ENCODE measurements at places on chromosomes 1 and 21.

GRCh38 chr1:175884369-175884768 lies 141.0 kb upstream of the TNR start:
- no peak for DNase-seq

DNA sequence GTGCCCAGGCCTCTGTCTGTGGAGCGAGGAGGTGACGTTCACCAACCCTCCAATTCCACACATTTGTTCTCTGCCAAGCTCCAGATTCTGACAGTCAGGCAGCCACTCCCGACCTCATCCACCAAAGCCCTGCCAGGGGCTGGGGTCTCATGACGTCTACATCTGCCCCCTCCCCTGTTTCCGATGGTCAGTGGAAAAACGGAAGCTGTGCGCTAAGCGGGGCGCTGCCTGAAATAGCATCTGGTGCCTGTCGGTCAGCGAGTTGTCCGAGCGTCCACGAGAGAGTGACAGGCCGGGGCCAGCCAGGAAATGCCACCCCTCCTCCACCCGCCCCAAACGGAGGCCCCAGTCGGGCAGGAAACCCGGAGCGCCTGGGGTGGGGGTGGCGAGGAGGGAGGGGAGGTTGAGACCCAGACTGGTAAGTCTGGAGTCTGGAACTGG lies 3.2 kb upstream of the TAL1 start:
- no peak for DNase-seq

DNA sequence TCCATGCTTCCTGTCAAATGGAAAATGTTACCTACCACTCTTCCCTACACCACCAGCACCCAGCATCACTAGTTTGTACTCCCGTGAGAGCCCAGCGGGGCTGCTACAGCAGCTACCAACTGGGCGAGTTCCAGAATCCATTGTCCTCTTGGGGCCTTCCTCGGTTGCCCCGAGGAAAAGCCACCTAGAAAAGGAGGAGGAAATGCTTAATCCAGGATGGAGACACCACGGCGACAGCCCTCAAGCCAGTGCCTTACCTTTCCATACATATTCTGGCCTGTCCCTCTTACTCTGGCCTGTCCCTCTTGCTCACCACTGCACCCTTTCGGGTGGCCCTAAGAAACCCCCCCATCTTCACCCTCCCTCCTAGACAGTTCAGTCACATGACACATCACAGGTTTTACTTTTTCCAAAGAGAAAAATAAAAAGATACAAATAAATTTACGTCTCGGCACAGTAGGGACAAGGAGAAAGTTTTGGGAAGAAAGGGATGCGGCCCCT lies 478 bp downstream of the RIT1 start:
- peak; percentile 18 for DNase-seq

DNA sequence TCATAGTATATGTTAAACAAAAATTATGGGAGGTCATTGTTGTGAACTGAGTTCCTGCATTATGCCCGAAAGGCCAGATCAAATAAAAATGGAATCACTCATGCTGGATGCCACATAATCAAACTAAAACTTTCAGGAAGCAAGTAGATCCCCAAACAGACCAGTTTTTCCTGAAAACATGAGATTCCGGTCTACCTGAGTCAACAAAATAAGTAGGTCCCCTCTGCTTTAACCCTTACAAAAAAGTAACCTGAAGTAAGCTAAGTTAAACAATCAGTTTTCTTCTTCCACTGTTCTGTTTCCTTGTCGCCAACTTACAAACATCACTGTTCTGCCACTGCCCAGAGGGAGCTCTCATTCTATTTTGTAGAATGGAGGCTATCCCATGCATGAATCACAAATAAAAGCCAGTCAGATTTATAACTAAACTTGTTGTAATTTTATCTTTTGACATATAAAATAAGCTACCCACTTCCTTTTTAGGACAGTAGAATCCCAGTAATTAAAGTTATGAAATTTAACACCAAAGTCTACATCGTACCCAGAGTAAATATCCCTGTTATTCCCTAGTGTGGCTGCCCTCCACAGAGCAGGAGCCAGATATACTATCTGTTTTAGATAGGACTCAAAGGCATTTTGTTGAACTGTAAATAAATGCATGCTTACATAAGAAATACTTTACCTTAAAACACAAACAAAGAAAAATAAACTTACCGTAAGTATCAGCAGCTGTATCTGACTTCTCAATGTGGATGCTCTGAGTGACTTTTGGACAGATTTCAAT lies 149.4 kb downstream of the TIAM1 start:
- no peak for DNase-seq

GRCh38 chr1:223738465-223739365 lies 26.4 kb downstream of the CAPN2 start:
- no peak for DNase-seq

DNA sequence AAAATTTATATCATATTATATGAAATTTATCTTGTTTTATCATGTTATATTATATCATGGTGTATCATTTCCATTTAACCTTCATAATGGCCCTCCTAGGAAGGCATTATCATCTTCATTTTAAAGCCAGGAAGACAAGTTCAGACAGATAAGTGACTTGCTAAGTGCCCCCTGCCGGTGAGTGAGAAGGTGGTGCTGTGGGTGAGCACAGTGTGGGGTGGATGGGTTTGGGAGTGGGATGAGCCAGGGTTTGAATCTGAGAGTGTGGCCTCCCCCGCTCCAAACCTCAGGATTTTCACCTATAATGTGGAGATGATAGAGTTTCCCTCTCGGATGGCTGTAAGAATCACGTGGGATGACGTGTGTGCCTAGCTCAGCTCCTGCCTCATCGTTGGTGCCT lies 108.7 kb upstream of the IGSF21 start:
- DNase-seq, result no peak

GRCh38 chr21:31133243-31133830 lies 95.1 kb upstream of the KRTAP19-8 start:
- no peak for DNase-seq

DNA sequence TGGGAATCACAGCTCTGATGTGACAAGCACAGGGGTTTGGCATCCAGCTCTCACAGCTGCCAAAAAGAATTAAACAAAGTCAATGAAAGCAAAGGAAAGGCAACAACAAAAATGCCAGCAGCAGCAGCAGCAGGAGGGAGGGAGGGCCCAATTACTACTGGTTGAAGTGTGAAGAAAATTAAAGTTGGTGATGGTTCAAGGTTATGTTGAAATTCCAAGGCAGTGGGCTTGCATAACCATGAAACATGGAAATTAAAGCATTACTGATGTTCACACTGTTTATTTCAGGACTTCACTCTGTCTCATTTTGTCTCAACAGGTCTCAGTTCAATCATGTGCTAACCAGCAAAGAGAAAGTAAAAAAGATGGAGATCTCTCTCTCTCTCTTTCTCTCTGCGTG lies 220.3 kb upstream of the LYPLAL1 start:
- no peak for DNase-seq

DNA sequence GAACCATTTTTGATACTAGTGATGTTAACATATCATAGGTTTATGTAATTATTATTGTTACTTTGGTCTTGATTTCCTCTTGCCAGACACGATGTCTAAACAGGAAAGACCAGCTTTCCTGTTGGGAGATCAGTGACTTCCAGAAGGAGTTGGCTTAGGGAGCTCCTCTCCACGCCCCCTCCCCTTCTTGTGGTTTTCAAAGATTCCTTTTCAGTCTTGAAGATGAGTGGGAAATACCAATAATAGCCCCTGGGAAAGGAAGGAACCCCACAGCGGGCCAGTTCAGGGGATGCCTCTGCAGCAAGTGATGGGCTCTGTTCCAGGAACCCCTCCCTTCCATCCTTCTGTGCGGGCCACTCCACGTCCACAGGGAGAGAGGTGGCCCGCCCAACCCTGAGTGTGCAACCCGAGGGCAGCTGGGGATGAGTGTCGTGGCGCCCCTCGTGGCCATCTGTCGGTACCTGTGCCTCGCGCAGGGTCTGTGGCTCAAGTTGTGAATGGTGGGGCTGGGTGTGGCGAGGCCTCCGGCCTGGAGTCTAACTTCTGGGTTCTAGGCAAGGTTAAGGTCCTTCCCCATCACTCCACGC lies 65.7 kb downstream of the TLR5 start:
- no peak for DNase-seq

DNA sequence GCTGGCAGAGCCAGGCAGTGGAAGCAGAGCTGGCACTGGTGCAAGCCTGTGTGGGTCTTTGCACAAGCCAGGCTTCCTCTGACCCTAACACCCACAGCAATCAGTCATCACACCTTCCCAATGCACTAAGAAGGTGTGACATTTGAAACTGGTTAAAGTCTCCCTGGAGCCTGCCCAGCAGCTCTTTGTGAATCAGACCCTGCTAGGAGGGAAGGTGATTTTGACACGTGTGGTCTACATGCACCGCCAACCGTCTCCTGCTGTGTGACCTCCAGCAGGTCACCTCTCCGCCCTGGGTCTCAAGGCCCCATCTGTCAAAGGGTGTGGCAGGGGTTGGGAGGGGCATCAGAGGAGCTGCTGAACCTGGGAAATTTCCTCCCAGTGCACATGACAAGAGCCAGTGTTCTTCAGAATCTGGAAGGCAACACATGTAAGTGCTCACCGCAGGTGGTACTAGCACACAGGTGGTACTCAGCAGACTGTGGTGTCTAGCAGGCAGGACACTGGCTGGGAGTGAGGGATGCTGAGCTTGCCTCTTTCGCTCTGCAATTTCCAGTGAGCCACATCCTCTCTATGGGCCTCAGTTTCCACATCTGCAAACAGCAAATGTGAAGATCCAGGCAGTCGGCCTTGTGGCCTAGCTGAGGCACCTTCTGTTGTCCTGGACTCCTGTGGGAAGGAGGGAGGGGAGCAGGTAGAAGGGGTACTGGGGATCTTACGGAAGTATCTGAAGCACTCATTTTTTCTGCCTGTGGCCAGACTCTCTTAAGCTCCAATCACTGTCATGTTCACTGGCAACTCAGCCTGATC lies 123.2 kb downstream of the DMRTB1 start:
- DNase-seq, result peak; percentile 43

DNA sequence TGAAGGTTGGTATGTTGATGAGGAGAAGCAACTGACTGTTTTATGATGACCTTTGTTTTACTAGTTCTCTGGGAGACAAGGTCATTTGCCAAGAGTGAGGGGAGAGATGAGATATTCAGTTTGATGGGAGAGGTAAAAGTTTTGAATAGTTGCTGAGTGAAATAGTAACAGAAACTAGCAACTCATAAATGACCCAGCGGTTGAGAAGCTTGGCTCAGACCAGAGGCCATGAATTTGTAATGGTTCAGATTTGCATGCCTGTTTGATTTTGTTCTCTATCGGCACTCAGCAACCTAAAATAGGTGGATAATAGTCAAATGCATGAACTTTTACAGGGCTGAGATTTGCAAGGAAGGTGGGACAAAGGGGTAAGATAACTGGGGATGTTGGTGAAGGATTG lies 6.6 kb downstream of the CCDC30 start:
- no peak for DNase-seq

DNA sequence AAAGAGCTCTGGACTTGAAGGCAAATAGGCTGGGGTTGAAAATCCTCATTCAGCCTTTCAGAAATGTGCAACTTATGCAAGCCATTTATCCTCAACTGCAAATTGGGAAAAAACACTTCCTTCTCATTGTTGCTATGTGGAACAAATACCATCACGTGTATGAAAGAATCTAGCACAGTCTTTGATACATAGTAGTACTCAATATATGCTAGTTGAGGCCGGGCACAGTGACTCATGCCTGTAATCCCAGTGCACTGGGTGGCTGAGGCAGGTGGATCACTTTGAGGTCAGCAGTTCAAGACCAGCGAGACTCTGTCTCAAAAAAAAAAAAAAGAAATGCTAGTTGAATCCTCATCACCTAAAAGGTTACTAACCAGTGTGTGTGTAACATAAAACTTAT lies 8.2 kb downstream of the PI4KB start:
- no peak for DNase-seq

- no peak for DNase-seq
Measured at GRCh38 chr1:66711420-66711819, 40.8 kb upstream of the DYNLT5 start.

GRCh38 chr21:25508364-25508763 lies 98.9 kb downstream of the MRPL39 start:
- no peak for DNase-seq

DNA sequence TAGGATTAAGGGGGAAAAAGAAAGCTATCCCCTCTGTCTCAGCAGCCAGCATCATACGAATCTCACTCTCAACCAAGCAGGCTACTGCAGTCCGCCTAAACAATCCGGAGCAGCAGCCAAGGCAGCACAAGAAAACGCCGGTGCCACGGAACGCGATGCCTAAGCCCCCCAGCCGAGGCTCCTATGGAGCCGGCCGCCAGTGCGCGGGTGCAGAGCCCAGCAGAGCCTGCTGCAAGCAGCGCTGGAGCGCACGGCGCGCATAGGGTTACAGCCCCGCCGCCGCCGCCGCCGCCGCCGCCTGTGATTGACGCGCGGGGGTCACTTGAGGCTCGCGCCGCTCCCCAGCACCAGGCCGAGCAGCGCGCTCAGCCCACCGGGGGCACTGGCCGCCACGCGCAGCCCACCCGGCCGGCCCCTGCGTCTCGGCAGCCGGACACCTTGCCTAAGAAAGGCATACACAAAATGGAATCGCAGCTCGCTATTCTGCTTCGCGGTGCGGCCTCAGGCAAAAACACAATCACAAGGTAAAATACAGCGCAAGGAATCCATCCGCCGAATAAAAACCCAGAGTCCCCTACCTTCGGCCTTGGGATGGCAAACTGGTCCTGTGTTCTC lies 780 bp downstream of the HIVEP3 start:
- DNase-seq, result peak; percentile 35

GRCh38 chr21:41992576-41992975 lies 17.6 kb downstream of the ZBTB21 start:
- DNase-seq, result no peak

DNA sequence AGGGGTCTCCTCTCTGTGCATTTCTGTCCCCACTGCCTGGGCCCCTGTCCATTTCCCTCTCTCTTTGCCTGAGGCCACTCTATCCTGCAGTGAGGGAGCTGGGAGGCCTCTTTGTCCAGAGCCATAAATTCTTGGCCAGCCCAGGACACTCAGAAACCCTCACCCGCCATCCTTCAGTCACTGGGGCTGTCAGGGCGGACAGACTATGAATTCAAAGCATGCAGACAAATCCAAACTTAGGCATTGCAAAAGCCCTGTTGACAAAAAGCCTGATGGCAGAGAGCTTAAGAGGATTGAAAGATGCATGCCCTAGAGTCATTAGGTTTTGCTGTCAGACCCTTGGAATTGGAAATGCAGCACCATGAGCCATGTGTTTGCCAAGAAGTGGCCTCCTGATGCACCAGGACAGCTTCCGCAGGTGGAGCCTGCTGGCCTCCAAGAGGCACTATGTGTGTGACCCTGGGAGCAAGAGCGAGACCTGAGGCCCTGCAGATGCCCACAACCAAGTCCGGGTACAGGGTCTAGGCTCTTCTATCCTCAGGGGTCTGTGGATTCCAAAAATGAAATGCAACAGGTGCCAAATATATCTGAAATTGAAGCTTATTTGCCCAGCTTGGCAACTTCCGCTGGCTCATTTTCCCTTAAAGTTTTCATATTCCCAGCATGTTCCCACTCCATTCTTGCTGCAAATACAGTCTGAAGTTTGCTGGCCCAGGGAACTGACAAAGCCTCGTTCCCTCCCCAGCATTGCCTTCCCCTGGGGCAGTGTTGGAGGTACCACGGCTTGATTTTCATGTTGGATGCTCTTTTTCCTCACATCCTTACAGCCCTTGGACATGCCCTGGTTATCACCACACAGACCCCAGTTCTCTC lies 177.9 kb downstream of the PGBD5 start:
- DNase-seq, result no peak
